HEK293T (cell line): ENCODE measurements at places on chromosomes 5 and 9.

DNA sequence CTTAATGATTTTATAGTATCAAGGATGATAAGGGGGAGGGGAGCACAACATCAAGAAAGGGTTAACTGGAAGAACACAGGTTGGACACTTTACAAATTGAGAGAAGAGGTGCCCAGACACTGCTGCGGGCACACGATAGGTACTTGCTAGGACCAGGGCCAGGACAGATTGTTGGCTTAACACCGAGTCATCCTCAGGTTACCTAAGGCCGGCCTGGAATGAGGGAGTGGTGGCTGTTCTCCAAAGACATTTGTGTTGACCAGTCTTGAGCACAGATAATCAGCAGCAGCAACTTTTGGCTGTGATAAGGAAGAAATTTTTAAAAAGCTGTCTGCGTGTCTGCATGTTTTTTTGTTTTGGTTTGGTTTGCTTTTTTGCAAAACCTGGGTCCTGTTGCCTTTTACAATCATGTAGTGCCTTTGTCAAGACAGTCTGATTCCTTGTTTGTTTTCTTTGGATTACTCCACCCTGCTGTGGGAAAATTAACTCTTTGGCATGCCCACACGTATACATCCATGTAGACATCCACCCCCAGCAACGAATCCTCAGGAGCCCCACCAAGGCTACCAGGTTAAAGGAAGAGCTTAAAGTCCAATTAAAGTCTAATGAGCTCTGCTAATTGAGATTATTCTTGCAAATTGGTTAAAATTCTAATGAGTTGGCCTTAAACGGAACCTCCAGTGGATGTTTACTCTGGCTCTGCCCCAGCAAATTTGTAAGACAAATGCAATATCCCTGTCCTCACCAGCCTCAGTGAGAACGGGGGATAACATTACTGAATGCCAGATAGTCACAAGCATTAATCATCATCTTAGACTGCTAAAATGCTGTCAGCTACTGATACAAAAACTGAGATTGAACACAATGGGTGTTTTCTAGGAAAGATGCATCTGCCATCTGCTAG is 382.3 kb downstream of the ACTL7B start:
- DNase-seq: no peak

GRCh38 chr9:5408596-5408995 is 29.1 kb downstream of the PLGRKT start:
- DNase-seq: no peak

GRCh38 chr9:136723362-136723976 is 11.1 kb downstream of the DIPK1B start:
- no peak for DNase-seq

DNA sequence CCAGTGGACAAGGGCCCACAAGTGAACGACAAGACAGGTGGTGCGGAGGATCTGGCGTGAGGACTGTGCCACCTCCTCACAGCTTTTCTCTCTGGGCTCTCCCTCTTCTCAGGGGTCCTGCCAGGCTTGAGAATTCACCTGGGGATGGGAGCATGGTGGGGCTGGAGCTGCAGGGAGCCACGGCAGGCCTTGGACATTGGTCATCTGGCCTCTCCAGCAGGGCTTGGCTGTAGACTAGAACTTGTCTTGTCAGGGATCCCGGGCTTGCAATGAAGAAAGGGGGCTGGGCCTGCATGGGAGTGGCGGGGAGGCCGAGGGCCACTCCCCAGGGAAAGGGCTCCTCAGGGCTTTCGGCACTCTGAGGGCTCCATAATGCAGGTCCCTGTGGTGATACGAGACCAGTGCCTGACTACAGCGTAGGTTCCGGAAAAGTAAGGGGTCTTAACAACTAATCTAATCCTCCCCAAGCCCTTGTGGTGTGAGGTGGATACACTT is 126.7 kb downstream of the MACROH2A1 start:
- no peak for DNase-seq

- no peak for DNase-seq
These were observed 9.2 kb upstream of the TERT start for GRCh38 chr5:1304033-1304432.

GRCh38 chr5:127595484-127596368 is 53.2 kb upstream of the CTXN3 start:
- no peak for DNase-seq

DNA sequence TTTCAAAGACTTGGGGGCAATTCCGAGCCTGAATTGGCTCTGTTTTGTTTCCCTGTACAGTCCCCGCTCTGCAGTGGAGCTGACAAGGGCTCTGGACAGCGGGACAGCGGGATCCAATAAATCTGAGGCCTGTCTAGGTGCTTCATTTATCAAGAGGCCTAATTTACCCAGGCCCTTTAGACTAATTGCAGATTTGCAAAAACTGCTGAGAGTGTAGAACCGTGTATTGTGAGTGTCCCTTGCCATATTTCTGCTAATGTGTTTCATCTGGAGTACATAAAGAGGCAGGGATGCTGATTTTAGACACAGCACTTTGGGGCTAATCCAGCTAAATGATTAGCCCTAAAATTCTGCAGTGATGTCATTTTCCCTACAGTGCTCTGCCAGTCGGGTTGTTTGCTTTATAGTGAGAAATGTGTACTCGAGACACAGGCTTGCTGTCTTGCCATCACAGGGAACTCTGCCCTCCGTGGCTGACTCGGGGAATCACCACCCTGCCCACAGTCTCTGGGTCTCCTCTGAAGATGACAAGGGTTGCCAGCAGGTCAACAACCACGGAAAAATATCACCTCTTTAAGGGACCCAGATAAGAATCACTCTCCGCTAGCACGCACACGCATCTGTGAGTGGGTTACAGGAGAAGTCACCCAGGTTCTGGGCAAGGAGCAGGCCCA is 592.0 kb downstream of the BNC2 start:
- DNase-seq: no peak

- no peak for DNase-seq
These were observed 320.1 kb downstream of the TRPM3 start for GRCh38 chr9:70801181-70801829.

- DNase-seq: no peak
These were observed 5.4 kb downstream of the EGFL7 start for GRCh38 chr9:136667940-136668760.

GRCh38 chr5:122101636-122102285 is 23.7 kb upstream of the LOX start:
- peak; percentile 18 for DNase-seq

DNA sequence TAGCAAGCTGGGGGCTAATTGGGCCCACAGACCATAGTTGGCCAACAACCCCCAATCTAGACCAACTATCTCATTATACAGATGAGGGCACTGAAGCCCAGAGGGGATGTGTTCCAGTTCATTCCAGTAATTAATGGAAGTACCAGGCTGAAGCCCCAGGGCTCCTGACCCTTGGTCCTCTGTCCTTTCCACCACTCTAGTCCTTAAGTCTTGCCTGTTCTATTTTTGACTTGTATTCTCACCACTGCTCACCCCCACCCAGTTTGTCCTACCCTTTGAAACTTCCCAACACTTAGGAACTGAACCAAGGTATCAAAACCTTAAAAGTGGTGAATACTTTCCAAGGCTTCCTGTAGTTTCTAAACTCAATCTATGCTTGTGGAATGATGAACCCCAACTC is 407.4 kb downstream of the ENC1 start:
- no peak for DNase-seq

- DNase-seq: no peak
These were observed 81.9 kb upstream of the ADAMTS2 start for GRCh38 chr5:179427032-179427675.

- DNase-seq: peak; percentile 25
These were observed 233.2 kb downstream of the FBXL17 start for GRCh38 chr5:108148715-108149139.
